ENCODE measurements at places on chromosomes 5 and 9. TPM values are rescaled to one million over a fixed set of nuclear protein-coding genes. Genes with fewer than 3 reads are reported as not detected.

GRCh38 chr9:37248651-37249163 lies 128.3 kb downstream of the ZCCHC7 start:
- DNase-seq, result no peak

EEIG1 gene
- total RNA-seq, result 66.4 TPM

CD274 gene
- 0.21 TPM for total RNA-seq

GRCh38 chr5:50667653-50668595 lies 1.5 kb downstream of the PARP8 start:
- DNase-seq, result peak; percentile 79

- no peak for DNase-seq
Measured at GRCh38 chr9:22112870-22113821, 104.0 kb upstream of the CDKN2B start.

DNA sequence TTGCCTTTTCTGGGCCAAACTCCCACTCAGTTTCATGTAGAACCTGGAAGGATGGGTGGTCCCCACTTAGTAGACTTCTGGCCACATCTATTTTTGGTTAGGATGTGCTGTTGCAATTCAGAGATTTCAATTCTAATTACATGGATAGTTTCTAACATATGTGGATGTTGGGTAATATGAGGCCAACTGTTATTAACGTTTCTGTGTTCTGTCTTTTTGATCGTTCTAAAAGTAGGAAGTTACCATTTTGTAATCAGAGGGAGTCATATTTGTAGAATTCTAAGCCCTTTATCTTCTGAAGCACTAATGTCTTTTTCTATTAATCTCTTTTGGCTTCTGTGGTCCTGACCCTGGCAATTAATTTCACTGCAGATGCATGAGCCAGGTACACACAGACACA lies 141.6 kb upstream of the SPEF2 start:
- no peak for DNase-seq

- DNase-seq, result no peak
Measured at GRCh38 chr9:105818903-105819302, 124.6 kb downstream of the TMEM38B start.

MARCOL gene
- not detected for total RNA-seq

- DNase-seq, result no peak
Measured at GRCh38 chr9:80698725-80699410, 990.5 kb downstream of the TLE1 start.

DDX4 gene
- total RNA-seq, result 0.32 TPM

- no peak for DNase-seq
Measured at GRCh38 chr9:71587576-71588362, 180.5 kb downstream of the CEMIP2 start.

ESM1 gene
- not detected for total RNA-seq

SPAG8 gene
- total RNA-seq, result 0.50 TPM

- no peak for DNase-seq
Measured at GRCh38 chr5:59582746-59583145, 310.8 kb downstream of the PDE4D start.

- no peak for DNase-seq
Measured at GRCh38 chr5:56725711-56726411, 89.5 kb upstream of the MAP3K1 start.

DNA sequence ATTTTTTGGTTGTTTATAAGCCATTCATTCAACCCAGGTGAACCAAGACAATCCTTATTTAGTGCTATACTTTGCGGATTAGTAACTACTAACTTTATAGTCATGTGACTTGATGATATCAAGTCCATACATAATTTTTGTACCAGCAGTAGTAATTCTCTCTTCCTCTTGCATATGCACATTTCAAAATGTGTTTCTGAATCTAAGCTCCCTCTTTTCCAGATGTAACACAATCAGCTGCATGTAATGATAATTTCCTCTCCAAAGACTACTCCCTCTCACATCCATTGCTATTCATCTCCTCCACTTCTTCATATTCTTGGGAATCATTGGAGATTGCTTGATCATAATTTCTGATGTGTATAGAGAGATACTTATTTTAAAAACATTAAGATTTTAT lies 510.1 kb upstream of the CDH18 start:
- DNase-seq, result no peak

DNA sequence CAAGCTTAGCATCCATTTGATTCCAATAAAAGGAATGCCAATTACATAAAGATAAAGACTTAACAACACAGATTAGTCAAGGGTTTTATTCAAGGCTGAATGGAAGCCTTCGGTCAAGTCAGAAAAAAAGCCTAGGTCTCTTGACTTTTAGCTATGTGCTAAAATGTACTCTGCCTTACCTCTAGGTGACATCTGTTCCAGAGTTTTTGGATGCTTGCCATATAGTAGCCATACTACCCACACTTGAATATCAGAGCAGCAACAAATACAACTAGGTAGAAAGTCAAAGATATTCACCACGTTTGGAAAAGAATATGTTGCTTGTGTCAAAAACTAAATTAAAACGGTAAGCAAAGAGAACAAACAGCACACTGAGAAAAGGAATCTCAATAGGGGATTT lies 484.7 kb downstream of the ELAVL2 start:
- DNase-seq, result no peak

- DNase-seq, result no peak
Measured at GRCh38 chr9:99907208-99907532, 716 bp downstream of the STX17 start.

PCDHA1 gene
- total RNA-seq, result 2.7 TPM

Measured in WTC11 (cell line).